Endothelial cell of coronary artery (primary cell): ENCODE measurements at places on chromosomes 3 and 15. TPM values are rescaled to one million over a fixed set of nuclear protein-coding genes. Genes with fewer than 3 reads are reported as not detected.

TPRG1 gene
- total RNA-seq: 0.19 and 0.27 TPM in 2 replicates

CX3CR1 gene
- not detected in 2 replicates for total RNA-seq

TUSC2 gene
- total RNA-seq: 18.4 and 22.7 TPM in 2 replicates

GOLGA6B gene
- not detected in 2 replicates for total RNA-seq

BCL2A1 gene
- total RNA-seq: 0.19 and 2.3 TPM in 2 replicates

MOBP gene
- total RNA-seq: 0.09 and 0.19 TPM in 2 replicates

GPR62 gene
- under 0.01 and 0.09 TPM in 2 replicates for total RNA-seq

MELTF gene
- 14.2 and 32.0 TPM in 2 replicates for total RNA-seq

HES1 gene
- total RNA-seq: 34.5 and 37.8 TPM in 2 replicates

C3orf33 gene
- 1.2 and 1.3 TPM in 2 replicates for total RNA-seq

GOLGA8H gene
- total RNA-seq: 0.90 and 1.1 TPM in 2 replicates

SLC9C1 gene
- 0.09 and 0.19 TPM in 2 replicates for total RNA-seq

GREM1 gene
- total RNA-seq: 0.09 and 0.19 TPM in 2 replicates

CCRL2 gene
- 4.7 and 4.9 TPM in 2 replicates for total RNA-seq

TRPM1 gene
- 0.19 and 0.27 TPM in 2 replicates for total RNA-seq

NR1I2 gene
- under 0.01 and 0.09 TPM in 2 replicates for total RNA-seq

TGFBR2 gene
- total RNA-seq: 247 and 297 TPM in 2 replicates

GUCA1C gene
- total RNA-seq: not detected in 2 replicates

GP9 gene
- not detected in 2 replicates for total RNA-seq

ISLR gene
- 4.6 TPM in 1 of 2 replicates, not detected in the other for total RNA-seq

IQCH gene
- total RNA-seq: 1.2 and 1.3 TPM in 2 replicates

SLC28A2 gene
- total RNA-seq: not detected in 2 replicates

TTLL13 gene
- total RNA-seq: under 0.01 TPM in 1 of 2 replicates, not detected in the other

CPN2 gene
- not detected in 2 replicates for total RNA-seq

CADM2 gene
- under 0.01 TPM in 1 of 2 replicates, not detected in the other for total RNA-seq

BFSP2 gene
- not detected in 2 replicates for total RNA-seq

C3orf38 gene
- 19.3 and 22.5 TPM in 2 replicates for total RNA-seq

SPATA12 gene
- total RNA-seq: 0.09 and 0.18 TPM in 2 replicates

EOMES gene
- total RNA-seq: not detected in 2 replicates

XRN1 gene
- total RNA-seq: 39.6 and 42.2 TPM in 2 replicates

TMOD3 gene
- 63.3 and 95.8 TPM in 2 replicates for total RNA-seq

PLS1 gene
- 0.99 and 1.5 TPM in 2 replicates for total RNA-seq

EEF1AKMT4 gene
- 3.6 and 4.9 TPM in 2 replicates for total RNA-seq

ATR gene
- total RNA-seq: 21.7 and 24.8 TPM in 2 replicates

GXYLT2 gene
- 0.54 and 1.7 TPM in 2 replicates for total RNA-seq

FOXL2NB gene
- total RNA-seq: 0.09 TPM in 1 of 2 replicates, not detected in the other

NRROS gene
- total RNA-seq: 1.9 and 5.2 TPM in 2 replicates

WDR82 gene
- 70.3 and 83.1 TPM in 2 replicates for total RNA-seq

TEX55 gene
- total RNA-seq: not detected in 2 replicates
